ENCODE measurements at places on chromosomes 13 and 19.

DNA sequence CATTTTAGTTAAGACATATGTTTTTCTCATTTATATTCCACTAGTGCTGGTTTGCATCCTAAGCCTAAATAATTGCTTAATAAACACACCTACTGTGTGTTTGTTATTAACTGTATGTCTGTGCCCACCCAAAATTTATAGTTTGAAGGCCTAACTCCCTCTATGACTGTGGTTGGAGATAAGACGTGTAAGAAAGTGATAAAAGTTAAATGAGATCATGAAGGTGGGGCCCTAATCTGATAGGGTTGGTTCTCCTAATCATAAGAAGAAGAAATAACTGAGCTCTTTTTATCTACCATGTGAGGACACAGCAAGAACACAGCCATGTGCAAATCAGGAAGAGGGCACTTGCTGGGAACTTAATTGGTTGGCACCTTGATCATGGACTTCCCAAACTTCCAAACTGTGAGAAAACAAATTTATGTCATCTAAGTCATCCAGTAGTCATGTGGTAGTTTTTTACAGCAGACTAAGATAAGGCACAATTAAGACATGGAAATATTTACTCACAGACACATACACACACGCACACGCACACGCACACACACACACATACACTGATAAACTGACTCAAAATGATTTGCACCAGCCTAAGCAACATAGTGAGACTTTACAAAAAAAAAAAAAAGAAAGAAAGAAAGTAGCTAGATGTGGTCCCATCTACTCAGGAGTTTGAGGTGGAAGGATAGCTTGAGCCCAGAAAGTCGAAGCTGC is 662.1 kb downstream of the PCDH9 start:
- no peak for DNase-seq

DNA sequence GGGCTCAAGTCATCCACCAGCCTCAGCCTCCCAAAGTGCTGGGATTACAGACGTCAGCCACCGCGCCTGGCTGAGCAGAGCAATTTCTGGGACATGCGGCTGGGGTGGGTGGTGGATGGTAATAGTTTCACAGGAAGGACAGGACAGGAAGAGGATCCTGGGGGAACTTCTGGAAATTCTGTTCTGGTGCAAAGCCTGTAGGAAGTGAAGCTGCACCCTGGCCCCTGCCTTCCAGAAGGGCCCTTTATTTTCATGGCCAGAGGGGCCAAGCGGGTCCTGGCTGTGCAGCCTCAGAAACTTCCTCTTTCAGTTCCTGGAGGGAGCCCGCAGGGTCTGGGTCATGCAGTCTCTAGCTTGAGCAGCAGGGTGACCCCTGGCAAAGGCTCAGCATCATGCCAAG is 15.7 kb downstream of the FEM1A start:
- DNase-seq = no peak

DNA sequence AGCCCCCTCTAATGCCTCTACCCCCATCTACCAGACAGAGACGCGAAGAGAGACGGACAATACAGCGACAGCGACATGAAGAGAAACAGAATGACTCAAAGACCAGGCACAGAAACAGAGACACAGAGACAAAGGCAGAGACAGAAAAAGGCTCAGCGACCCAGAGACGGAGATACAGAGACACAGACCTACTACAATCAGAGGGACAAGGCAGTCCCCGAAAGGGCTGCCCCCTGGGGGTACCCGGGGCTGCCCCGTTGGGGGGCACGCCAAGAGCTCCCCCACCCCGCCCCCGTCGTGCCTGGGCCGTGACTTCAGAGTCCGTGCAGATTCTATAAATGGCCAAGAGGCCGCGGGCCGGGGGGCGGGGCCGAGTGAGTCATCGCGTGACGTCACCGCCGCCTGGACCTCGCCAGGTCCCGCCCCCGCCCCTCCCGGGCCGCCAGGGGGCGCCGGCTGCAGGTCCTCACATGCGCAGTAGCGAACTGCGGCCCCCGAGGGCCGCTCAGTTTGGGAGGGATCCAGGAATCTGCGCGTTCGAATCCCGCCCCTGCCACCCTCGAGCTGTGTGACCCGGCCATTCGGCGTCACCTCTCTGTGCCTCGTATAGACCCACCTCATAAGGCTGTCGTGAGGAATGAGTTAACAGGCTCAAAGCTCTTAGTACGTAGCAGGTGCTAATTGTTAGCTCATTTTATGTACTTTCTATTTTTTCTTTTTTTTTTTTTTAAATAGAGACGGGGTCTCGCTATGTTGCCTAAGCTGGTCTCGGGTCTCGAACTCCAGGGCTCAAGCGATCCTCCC is 2.7 kb upstream of the CNN1 start:
- peak; percentile 80 for DNase-seq

DNA sequence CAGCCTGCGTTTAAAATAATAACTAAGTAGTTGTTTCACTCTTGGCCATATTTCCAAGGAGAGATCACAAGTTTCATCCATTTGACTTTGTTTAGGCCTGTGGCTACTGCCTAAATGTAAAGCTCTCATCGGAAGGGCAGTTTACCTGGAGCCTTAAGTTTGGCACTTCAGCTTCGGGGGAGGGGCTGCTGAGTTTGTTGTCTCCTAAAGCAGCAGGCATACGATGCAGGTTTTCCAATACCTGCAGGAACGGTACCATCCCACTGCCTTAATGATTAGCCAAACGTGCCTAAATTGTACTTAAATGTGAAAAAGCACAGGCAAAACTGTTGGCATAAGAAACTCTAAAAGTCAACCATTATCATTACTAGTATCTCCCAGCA is 63.1 kb downstream of the CRYL1 start:
- no peak for DNase-seq

DNA sequence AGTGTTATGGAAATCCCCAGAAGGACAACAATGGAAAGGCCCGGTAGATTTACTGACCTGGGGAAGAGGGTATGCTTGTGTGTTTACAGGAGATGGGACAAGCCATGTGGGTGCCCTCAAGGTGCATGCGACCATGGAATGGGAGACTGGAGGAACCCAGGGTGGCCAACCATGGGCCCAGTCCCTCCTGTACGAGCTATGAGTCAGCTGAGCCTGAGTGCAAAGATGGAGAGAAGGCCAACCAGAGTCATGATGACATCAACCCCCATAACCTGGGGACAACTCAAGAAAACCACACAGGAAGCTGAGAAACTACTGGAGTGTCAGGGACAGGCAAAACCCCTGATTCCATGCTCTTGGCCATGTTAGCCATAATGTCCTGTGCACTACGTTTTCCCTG is 7.8 kb downstream of the ZNF350 start:
- DNase-seq = no peak

GRCh38 chr13:20738616-20739015 is 35.1 kb downstream of the IL17D start:
- no peak for DNase-seq

DNA sequence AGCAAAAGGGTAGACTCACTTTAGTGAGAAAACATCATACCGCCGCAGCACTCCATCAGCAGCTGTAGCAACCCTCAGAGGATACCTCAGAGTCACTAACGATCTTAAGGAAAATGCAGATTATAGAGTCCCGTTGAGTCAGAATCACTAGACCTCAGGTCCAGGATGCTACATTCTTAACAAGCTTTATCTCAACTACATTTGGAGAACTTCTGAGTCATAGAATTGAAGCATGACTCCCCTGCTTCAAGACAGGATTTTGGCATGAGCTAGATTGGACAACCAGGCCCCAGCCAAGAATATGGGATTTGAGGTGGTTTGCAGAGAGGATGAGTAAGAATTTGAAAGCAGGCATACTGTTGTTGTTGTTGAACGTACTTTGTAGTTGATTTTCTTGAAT is 118.9 kb upstream of the UBL3 start:
- no peak for DNase-seq

DNA sequence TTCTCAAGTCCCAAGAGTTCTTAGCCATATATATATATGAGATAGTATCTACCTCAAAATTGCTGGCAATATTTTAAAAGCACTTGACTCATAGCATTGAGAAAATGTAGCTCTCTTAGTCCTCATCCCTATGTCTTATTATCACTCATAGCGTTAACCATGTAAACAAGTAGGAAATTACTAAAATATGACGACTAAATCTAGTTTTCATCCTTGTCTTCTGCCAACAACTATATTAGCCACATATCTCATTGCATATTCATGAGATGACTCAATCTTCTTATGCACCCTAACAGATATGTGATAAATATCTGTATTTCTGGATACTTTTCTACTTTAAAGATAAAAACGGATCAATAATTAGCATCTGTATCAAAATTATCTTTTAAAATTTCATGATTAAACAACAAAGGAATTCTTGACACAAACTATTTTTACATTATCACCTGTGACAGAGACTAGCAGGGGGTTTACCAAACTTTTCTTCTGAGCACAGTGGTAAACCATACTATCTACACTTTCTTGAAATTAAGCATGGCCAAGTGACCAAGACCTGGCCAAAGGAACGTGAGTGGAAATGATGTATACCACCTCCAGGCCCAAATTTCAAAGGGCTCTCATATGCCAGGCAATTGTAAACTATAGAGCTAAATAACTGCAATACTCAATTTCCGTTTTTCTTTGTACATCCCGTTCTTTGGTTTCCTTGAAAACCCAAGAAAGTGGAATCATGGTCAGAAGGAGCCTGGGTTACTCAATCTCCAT is 45.7 kb downstream of the ZC3H13 start:
- no peak for DNase-seq

DNA sequence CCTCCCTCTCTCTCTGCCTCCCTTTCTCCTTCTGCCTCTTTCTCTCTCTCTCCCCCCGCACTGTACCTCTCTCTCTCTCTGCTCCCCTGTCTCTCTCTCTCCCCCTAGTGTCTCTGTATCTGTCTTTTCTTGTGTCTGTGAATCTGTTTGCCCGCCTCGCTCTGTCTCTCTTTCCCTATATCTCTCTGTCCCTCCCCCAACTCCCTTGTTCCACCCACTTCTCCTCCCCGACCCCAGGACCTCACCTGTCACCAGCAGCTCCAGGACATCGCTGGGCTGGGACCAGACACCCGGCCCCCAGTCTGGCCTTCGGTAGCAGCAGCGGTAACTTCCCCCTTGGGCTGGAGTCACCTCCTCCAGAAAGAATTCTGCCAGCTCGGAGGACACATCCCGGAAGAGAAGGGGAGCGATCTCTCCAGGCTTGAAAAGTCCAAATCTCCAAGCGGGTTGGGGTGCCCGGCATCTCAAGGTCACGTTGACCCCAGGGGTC is 3.9 kb downstream of the OSCAR start:
- DNase-seq = no peak

- no peak for DNase-seq
Observed at GRCh38 chr19:30431591-30431990, 59.4 kb downstream of the ZNF536 start.

- peak; percentile 98 for DNase-seq
Observed at GRCh38 chr19:12294249-12295158, at the start of gene ZNF44. TSS of gene ZNF44 (minus strand) at chr19:12294883. CDS start at chr19:12294694, 189 bp downstream.

DNA sequence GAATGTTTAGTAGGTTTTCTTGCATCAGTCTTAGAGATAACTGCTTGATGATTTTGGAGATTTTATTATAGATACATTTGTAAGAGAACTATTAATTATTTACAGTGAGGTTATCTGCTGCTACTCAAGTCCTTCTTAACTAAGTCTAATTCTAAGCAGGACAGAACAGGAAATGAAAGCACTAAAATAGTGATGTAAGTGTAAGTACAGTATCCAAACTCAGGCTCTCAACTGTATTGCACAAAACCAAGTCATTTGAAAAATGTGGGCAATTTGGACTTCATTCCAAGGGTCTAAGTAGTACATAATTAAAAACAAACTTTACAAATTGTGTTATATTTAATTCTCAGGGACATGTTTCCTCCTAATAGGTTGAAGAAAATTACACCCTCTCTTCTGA is 417.1 kb downstream of the ITGBL1 start:
- DNase-seq = no peak

GRCh38 chr13:48492470-48493065 is 40.3 kb downstream of the RCBTB2 start:
- DNase-seq = peak; percentile 55

GRCh38 chr13:111345682-111346081 is 25.2 kb downstream of the TEX29 start:
- no peak for DNase-seq

DNA sequence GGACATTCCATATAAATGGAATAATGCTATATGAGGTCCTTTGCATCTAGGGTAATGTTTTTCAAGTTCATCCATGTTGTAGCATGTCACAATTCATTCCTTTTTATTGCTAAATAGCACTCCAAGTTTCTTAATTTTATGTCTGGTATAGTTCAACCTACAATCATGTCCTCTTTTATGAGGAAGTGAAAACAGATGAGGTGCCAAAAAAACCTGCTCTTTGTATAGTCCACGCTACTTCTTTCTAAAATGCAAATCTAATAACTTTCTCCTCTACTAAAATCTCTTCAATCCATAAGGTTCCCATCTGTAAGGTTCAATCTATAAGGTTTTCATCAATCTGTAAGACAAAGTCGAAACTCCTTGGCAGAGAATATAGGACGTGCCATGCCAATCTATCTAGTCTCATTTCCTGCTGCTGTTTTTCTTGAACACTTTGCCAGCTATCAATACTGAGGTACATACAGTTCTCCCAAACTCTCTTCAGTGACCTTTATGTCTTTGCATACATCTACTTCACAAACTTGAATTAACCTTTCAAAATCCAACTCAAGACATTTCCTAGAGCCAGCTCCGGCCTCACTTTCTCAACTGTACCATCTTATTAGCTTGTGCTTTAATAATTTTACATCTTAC is 33.7 kb downstream of the INTS6 start:
- no peak for DNase-seq

Data from muscle of arm (tissue), 14 donors.